ENCODE measurements at places on chromosomes 5 and 9. TPM values are rescaled to one million over a fixed set of nuclear protein-coding genes. Genes with fewer than 3 reads are reported as not detected.

PHF19 gene
- 12.8 TPM for polyA plus RNA-seq

DNA sequence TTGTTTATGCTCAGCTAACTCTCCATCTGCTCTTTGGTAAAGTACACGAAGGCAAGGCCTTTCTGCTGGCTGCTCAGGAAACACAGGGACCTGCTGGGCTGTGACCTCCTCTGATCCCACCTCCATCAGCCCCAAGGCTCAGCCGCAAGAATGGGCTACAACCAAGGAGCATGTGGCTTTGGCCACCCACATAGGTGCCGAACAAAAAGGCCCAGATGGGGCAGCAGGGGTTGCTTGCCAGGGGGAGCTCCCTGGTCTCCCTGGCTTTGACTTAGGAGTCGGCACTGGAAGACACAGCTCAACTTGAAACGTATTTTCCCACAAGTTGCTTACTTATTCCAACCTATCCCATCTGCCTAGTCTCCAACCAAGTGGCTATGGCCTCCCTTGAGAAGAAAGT lies 461.1 kb downstream of the ICE1 start:
- H3K4me3 ChIP-seq = no peak overlapping the region
- peaks cover 4% of the 10 kb centered on the region for H3K27me3 ChIP-seq
- no peaks in the 10 kb centered on the region for H3K4me1 ChIP-seq
- no peak overlapping the region for H3K27ac ChIP-seq

- H3K4me1 ChIP-seq = no peaks in the 10 kb centered on the region
- DNase-seq = no peak
- no peak overlapping the region for H3K4me3 ChIP-seq
- H3K27ac ChIP-seq = no peak overlapping the region
- peaks cover 2% of the 10 kb centered on the region for H3K36me3 ChIP-seq
Measured at GRCh38 chr9:83410701-83411100, 127.5 kb downstream of the FRMD3 start.

GRCh38 chr5:25295067-25295466 lies 650.3 kb upstream of the CDH10 start:
- no peak overlapping the region for H3K27ac ChIP-seq
- DNase-seq = no peak
- no peaks in the 10 kb centered on the region for H3K27me3 ChIP-seq
- H3K36me3 ChIP-seq = no peaks in the 10 kb centered on the region

Measured in immature natural killer cell (primary cell).